ENCODE measurements at places on chromosomes 3 and 15. TPM values are rescaled to one million over a fixed set of nuclear protein-coding genes. Genes with fewer than 3 reads are reported as not detected.

The MANF gene
- total RNA-seq, result 106 TPM

The RHOV gene
- under 0.01 TPM for total RNA-seq

The RPS27L gene
- 232 TPM for total RNA-seq

The PYGO1 gene
- 3.1 TPM for total RNA-seq

The MST1R gene
- total RNA-seq, result 0.33 TPM

Measured in vein endothelial cell (primary cell).